ENCODE measurements at places on chromosomes 16 and 17.

DNA sequence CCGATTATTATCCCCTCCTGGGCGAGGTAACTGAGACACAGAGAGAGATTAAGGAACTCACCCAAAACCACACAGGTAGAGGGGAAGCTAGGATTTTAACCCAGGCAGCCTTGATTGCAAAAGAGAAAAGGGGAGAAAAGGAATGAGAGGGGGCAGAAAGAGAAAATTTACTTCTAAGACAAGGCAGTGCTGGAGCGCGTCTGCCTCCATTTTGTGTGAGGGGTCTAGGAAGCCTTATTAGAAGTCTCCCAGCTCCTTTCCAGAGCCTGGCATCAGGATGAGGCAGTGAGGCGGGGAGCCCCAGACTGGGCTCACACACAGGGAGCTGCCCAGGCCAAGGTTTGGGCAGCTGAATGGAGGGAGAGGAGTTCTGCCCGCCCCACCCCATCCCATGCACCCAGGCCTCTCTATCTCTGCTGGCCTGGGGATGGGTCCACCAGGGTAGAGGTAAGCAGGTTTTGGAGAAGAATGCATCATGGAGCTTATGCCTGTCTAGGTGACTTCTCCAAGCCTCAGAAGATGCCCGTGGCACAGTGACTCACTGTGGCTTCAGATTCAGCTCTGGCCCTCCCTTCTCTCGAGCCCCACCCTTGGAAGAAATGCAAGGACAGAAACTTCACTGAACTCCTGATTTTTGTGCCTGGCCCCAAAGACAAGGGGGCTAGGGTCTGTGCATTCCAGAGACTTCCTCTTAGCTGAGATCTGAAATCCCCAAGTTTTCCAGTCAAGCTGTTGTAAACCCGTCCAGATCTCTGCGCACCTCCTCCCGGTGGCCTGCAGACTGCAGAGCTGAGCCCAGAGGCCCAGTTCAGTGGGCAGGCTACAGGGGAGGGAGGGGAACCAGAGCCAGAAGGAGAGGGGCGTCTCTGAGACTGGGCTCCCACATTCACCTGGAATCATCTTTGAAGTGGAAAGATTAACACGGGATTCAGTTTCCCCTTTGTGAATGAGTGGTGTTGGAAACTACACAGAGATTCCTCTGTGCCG is 95.1 kb upstream of the CDH5 start:
- DNase-seq, result no peak

GRCh38 chr17:6279659-6280058 is 155.3 kb downstream of the AIPL1 start:
- DNase-seq, result no peak

DNA sequence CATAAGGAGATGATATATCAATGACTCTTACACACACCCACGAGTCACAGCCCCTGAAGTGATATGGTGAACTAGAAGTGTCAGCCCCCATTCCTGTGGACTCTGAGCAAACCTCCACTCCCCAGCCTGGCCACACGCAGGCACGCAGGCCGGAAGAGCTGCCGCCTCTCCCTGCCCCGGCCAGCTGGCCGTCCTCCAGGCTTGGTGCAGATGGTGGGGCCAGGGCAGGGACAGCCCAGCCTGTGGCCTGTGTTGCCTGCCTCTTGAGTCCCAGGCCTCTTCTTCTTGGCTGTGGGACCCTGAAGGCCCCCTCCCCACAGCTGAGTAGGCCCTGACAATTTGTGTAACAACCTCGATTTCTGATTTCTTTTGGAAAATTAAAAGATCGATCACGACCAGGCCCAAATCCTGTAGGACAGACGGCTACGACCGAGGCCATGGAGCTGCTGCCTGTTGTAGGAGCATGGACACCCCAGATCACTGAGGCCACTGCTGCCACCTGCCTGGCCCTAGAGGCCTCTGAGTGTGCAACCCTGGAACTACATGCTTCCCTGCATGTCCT is 10.0 kb upstream of the MPRIP start:
- no peak for DNase-seq

- no peak for DNase-seq
Observed at GRCh38 chr16:5875416-5875815, 777.8 kb upstream of the EEF2KMT start.

DNA sequence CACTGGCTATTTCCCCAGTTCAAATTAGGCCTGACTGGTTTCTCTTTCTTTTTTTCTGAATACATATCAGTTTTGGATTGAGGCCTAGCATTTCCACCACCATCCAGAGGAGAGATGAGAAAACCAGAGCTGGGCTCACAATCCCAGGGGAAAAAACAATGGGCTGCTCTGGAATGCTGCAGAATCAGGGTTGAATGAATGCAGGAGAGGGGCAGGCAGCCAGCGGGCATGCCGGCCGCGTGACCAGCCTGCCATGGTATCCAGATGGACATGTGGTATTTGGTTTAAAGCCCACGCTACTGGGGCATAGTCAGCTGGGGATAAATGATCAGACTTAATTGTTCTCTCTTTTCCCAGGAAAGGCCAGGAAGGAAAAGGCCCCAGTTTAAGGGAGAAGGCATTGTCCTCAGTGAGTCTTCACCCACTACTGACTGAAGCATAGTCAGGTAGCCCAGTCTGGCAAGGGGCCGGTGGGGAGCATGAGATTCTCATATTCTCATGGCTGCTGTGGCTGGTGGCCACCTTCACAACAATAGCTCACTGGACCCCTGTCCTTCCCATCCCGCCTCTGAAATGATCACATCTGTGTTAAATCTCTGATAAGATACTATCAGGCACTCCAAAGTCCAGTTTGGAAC is 38.7 kb upstream of the RHOT1 start:
- DNase-seq, result no peak

- no peak for DNase-seq
Observed at GRCh38 chr16:2884041-2884451, 1.0 kb downstream of the FLYWCH2 start.

- DNase-seq, result peak; percentile 4
Observed at GRCh38 chr17:2706911-2707510, 4.6 kb downstream of the CLUH start.

DNA sequence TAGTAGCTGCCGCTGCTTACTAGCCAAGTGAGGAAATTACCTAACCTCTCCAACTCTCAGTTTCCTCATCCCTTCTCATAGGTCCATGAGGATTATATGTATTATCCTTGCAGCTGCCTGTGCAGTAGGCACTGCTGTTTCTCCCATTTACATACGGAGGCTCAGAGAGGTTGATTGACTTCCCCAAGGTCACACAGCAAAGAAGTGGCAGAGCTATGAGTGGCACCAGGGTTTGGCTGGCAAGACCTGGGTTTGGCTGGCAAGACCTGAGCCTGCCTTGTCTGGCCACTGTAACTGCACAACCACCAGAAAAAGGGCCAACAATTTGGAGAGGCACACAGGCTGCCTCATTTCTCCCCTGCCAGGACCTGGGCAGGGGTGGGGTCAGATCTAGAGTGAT is 2.5 kb upstream of the NDRG4 start:
- no peak for DNase-seq

- no peak for DNase-seq
Observed at GRCh38 chr16:15775209-15775608, 81.6 kb downstream of the MYH11 start.
